Left ventricle myocardium superior (tissue), 1 donor: ENCODE measurements at places on chromosomes 5 and 9.

DNA sequence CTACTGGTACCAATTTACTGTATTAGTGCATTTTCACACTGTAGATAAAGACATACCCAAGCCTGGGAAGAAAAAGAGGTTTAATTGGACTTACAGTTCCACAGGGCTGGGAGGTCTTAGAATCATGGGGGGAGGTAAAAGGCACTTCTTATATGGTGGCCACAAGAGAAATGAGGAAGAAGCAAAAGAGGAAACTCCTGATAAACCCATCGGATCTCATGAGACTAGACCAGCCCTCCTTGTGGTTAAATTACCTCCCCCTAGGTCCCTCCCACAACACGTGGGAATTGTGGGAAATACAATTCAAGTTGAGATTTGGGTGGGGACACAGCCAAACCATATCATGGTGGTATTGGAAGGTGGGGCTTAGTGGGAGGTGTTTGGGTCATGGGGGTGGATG lies 56.5 kb upstream of the SPDL1 start:
- no peak for DNase-seq

DNA sequence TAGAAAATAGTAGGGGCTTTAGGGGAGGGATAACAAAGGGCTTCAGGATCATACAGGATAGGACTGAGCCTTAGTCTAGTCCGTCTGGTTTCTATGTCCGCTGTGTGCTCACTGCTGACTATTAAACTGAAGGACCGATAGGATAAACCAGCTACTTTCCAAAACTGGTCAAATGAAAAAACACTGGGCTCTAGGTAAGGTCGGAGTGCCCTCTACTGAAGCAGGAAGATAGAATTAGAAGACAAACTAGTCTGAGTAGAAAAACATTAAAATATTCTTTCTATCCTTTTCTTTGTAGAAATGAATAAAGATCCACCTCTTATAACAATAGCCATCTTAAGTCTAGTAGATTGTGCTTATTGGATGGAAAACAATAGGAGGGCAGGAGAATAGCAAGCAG lies 133.6 kb downstream of the CEMIP2 start:
- no peak for DNase-seq

GRCh38 chr5:10701567-10702039 lies 59.4 kb downstream of the DAP start:
- no peak for DNase-seq

GRCh38 chr5:138354926-138355378 lies 2.5 kb downstream of the KDM3B start:
- no peak for DNase-seq

DNA sequence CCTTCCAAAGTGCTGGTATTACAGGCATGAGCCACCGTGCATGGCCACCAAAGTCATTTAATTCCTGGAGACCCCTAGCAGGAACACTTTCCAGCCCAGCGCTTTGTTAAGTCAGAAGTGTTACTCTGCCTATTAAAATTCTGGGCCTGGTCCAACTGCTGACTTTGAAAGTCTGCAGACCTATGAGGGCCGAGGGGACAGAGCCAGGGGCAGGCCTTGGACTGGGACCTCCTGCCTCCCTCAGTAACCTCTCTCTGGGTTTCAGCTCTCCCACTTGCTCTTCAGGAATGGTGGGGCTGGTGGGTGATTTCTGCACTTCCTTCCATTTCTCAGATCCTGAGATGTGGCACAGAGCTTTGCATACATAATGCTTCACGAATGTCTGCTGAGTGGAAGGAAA lies 9.7 kb downstream of the C5orf52 start:
- no peak for DNase-seq

- no peak for DNase-seq
These were observed 594.6 kb upstream of the BRINP1 start for GRCh38 chr9:119963798-119964372.

DNA sequence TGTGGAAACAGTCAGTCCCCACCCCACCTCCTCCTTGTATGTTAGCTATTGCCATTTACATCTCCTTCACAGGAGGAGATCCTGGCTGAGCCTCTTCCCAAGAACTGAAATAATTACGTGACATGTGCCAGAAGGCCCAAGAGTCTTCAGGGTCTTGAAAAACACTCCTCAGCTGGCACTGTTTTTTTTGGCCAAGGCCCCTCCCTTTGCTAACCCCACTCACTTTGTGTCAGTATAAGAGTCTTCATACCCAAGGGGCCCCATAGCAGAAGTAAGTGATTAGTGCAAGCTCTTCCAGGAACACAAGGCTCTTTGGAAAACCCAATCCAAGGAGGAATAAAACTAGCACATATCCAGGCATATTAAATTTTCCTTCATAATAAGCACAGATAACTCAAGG lies 5.7 kb upstream of the LARP1 start:
- DNase-seq, result no peak

- DNase-seq, result no peak
These were observed 16.9 kb downstream of the PANK3 start for GRCh38 chr5:168562279-168562678.

DNA sequence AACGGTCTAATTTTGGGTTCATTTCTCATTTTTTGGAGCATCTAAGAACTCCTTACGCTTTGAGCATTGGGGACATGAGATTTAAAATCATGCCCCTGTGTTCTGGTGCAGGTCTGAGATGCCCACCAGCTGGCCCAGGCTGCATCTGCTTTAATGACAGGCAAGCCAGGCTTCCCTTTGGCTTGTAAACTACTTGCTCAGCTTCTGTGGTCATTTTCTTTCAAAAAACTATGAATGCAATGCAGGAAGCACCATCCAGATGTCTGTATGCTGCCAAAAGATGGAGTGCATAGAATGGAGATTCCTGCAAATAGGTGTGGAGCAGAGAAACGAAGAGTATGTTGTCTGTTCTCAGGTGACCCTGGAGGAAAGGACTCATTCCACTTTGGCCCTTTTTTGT lies 399.9 kb upstream of the ADAMTSL1 start:
- no peak for DNase-seq

DNA sequence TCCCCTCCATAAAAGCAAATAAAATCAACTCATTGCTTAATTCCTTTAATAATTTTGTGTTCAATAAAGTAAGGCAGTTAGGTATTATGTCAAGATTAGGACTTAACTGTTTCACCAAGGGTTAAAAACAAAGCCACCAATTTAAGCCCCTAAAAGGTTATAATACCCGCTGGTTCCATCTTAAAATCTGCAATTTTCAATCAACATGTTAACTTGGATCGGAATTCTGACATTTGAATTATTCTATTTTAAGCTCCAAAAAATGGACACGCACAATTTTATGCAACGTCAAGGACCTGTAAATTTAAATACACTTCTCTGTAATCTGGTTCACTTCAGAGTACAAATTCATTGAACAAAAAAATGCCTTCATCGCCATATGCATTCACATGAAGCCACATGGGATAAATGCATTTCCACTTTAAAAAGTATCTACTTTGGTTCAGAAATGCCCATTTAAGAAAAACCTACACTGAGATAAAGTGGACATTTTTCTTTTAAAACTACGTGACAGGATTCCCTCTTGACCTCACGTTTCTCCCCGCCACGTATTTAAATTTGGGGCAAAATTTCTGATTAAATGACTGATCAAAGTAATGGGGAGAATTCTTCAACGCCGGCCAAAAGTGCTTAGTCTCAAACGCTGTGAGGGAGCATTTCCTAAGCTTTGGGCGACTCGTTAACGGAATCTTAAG lies 721 bp downstream of the GIN1 start:
- no peak for DNase-seq

DNA sequence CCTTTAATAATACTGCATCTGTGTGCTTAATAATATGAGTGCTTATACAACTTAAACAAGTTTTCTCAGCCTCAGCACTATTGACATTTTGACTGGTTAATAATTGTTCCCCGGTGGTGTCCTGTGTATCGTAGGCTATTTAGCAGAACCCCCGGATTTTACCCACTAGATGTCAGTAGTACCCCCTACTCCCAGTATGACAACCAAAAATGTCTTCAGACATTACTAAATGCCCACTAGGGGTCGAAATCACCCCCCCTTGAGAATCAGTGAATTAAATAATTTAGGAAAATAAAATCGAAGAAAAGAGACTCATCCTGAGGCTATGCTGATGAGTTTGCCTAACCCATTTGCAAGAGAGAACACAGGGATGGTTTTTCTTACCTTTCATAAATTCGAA lies 166.3 kb downstream of the ATP10B start:
- DNase-seq, result no peak

GRCh38 chr5:138708791-138709190 lies 44.4 kb upstream of the CTNNA1 start:
- DNase-seq, result no peak

- no peak for DNase-seq
These were observed 195.7 kb downstream of the CD180 start for GRCh38 chr5:67000794-67001475.

GRCh38 chr5:111224561-111225345 lies 569 bp downstream of the CAMK4 start:
- DNase-seq, result no peak

- no peak for DNase-seq
These were observed 518.8 kb downstream of the IRX1 start for GRCh38 chr5:4114452-4114851.

GRCh38 chr9:111190347-111190746 lies 139.7 kb downstream of the OR2K2 start:
- no peak for DNase-seq

DNA sequence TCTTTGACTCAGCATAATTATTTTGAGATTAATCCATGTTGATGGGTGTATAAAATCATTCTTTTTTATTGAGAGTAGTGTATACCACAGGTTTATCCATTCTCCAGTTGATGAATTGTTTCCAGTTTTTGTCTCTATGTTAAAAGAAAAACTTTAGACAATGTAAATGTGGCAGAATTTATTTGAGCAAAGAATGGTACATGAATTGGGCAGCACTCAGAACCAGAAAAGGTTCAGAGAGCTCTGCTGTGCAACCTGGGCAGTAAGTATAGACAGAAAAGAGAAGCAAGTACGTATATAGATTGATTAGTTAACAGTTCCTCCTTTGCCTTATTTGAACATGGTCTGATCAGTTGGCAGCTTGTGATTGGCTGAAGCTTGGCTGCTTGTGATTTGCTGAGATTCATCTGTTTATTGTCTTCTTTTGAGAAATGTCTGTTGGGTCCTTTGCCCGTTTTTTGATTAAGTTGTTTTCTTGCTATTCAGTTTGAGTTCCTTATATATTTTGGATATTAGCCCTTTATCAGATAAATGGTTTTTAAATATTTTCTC lies 41.4 kb downstream of the CDC42SE2 start:
- DNase-seq, result no peak

DNA sequence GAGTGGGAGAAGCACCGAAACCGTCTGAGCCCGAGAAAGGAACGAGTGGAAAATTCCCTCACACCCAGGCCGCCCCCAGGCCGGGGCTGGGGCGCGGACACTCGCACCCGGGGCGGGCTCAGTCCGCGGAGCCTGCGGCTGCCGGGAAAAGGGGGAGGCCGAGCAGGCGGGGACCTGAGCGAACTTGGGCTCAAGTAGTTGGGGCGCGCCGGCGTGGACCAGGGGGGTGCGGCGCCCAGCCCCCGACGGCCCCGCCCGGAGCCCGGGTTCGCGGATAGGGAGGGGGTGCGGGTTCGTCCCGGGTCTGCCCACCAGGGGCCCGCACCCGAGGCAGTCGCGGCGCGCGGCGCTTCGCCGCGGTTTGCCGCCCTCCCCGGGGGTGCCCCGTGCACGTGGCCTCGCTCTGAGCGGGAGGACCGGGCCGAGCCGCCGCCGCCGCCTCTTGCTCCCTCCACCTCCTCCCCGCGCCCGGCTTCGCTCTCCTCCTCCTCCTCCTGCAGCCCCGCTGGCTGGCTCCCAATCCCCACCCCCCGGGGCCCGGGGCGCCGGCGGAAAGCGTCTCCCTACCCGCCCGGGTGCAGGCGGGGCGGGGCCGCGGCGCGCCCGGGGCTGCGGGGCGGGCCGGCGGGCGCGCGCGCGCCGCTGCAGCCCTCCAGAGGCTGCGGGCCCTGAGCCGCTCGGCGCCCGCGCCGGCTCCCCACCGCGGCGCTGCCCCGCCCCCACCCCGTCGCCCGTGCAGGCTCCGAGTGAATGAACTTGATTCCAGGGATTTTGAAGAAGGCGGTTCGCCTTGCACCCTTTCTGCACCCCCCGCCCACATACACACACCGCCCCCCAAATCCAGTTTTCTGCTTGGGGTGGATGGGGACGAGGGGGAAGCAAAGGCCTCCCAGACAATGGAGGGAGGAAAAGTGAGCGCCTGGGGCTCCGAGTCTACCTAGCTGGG lies 1.3 kb upstream of the NFIB start:
- peak; percentile 98 for DNase-seq

DNA sequence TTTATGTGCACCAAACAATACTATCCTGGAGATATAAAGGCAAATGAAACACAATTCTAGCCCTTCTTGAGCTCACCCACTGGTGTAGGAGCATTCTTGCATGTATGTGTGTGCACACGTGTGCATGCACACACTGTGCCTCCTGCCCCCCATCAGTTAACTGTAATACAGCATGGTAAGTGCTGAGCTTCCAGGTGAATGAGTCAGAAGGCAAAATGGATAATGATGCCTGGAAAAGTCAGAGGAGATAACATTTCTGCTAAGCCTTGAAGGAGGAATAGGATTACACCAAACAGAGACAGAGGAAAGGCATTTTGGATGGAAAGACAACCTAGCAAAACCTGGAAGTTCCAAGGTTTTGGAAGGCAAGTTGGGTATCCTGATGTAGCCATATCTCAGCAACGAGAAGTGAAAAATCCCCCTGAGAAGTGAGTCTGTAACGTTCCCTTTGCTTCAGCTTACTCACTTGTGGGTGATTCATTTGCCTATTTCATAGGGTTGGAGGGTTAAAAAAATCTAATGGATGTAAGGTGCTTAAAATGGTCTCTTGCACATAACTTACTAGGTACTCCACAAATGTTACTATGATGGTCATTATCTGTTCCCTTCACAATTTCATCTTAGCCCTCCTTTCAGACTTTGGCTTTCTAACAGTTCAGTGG lies 101.4 kb upstream of the STC2 start:
- DNase-seq, result no peak

DNA sequence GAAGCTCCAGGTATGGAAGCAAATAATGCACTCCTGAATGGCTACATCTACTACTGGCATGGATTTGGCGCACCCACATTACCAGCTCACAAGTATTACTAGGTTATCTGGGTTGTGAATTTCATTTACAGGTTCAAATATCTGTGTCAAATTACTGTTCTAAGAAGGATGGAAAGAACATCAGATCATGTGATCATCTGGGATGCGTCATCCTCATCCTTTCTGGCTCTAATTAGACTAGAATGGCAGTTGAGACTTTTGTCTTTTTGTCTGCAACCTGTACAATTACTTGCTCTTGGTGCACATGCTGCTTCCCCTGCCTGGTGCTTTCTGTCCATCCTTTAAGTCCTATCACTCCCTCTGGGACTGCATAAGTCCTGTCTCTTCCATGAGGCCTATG lies 64.1 kb downstream of the PJA2 start:
- DNase-seq, result no peak
